Erythroblast (primary cell): ENCODE measurements at places on chromosomes 6 and 20.

DNA sequence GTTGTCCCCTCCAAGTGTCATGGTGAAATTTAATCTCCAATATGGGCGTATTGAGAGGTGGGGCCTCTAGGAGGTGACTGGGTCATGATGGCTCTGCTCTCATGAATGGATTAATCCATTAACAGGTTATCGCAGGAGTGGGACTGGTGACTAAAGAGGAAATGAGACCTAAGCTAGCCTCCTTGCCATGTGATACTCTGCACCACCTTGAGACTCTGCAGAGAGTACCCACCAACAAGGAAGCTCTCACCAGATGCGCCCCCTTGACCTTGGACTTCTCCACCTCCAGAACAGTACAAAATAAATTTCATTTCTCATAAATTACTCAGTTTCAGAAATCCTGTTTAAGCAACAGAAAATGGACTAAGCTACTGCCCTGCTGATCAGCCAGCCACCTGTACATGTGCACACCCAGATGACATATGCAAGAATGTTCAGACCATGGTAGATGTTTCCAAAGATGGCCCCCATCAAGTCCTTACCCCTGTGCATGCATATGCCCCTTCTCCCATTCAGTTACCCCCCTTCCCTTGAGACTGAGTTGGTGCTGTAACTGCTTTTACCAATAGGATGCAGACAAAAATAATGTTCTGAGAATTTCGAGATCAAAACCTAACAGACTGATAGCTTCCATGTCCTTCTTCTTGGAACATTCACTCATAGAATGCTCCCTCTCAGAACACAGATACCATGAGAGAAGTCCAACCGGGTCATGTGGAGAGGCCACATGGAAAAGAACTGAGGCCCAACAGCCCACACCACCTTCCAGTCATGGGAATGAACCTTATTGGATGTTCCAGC lies 28.4 kb downstream of the MAP3K5 start:
- no peak for DNase-seq

DNA sequence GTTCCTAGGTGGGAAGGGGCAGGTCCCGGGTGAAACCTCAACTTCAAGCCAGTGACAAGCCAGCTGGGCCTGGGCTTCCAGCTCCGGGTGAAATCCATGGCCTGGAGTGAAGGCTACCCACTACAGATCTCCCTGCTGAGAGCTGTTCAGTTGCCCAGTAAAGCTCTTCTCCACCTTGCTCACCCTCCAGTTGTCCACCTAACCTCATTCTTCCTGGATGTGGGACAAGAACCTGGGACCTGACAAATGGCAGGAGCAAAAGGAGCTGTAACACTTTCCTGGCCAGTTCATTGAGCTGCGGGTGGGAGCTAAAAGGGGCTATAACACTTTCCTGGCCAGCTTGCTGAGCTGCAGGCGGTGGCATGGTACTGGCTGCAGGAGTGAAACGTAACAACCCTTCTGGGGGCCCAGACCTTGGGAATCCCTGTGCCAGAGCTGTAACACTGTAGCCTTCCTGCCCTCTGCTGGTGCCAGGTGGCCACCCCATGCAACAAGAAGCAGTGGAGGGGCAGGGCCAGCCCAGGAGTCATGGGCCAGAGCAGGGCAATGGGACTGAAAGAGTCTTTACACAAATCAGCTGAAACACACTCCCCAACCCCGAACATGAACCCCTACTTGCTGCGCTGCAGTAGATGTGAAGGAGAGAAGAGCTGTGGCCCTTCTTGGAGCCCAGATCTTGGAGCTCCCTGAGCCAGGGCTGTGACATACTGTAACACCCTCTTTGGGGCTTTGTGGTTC lies 3.6 kb upstream of the HINT3 start:
- DNase-seq, result peak; percentile 40

DNA sequence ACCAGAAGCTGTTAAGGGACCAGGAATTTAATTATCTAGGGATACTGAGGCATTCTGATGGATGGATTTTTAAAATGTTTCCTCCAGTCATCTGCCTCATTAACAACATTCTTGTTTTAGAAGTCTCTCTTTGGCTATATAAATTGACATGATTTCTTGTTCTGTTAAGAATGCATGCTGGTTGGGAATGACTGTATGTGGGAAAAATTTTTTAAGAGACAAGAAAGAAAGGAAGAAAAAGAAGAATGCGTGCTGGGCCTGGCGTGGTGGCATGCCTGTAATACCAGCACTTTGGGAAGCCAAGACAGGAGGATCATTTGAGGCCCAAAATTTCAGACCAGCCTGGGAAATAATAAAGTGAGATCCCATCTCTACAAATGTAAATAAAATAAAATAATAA lies 203.6 kb downstream of the GJA1 start:
- DNase-seq, result no peak

DNA sequence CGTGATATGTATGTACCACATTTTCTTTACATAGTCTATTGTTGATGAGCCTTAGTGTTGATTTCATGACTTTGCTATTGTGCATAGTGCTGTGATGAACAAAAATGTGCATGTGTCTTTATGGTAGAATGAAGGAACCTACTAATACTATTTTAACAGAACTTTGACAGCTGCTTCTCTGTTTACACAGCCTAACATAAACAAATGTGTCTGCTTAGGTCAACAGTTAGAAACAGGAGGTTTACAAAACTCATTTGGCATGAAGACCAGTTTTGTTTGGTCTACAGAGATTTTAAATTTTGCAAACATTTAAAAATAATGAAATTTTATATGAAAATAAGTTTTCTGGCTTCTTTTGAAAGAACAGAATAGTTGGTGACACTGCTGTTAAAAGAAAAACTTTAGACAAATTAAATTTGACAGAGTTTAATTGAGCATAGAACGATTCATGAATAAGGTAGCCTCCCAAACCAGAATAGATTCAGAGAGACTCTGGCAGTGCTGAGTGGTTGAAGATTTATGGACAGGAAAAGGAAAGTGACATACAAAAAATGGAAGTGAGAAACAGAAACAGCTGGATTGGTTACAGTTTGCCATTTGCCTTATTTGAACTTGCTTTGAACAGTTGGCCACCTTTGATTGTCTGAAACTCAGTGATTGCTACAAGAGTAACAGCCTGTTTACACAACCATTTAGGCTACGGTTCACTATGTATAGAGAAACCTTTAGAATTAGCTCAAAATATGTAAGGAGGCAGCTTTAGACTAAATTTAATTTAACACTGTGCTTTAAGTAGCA lies 715.8 kb upstream of the HS3ST5 start:
- DNase-seq, result no peak

DNA sequence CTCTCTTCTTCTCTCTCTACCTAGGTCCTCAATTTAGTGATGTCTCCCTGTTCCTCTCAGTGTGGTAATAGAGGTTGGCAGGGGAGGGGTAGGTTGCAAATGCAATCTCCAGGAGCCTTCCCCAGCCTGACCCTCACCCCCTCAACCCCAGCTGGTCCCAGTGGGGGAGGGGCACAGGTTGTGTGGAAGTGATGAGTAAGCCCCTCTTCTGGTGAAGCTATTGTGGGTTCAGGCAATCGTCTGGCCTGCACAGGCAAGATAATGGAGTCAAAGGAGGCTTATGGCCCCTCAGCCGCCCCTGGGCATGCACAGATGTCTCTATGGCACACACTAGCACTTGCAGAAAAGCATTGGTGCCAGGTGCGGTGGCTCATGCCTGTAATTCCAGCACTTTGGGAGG lies 10.8 kb upstream of the ADA start:
- no peak for DNase-seq

DNA sequence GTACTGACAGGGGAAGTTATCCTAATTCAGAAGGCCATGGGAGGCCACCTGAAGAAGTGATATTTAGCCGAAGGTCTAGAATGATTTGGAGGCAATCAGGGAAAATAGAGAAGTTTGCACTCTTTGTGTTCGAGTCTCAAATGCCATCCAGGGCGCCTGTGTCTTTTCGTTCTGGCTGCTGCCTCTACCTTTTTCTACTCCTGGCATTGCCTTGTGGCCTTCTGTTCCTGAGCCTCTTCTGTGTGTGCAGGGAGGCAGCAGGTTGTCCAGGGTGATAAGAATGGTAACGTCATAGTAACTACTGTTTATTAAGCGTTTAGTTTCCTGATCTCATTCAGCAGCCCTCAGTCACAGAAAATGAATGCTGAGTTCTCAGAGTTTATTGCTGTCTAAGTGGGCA lies 252.1 kb downstream of the FARS2 start:
- DNase-seq, result peak; percentile 39

- DNase-seq, result peak; percentile 49
Measured at GRCh38 chr6:30571762-30572082, 480 bp downstream of the ABCF1 start.

DNA sequence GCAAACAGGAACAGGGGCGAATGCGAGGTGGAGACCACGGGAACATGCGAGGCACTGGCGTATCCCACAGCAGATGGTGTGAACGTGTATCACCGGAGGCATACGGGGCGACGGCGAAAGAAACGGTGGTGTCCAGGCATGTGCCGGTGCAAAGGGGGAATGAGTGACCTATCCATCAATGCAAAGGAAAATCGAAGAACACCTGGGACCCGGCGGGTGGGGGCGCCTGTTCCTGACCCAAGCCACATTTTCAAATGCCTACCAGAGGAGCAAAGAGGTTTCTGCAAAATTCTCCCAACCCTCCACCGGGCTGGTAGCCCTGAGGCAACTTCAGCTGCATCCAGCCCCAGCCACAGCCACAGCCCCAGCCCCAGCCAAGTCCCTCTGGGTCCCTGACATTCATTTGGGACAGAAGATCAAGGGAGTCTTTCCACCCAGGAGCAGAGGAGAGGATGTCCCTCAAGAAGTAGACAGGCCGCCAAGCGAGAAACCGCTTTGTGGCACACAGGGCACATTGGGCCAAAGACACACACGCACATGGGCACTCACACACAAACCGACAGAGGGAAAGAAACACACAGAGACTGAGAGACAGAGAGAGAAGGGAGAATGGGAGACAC lies 164.0 kb upstream of the ZNF337 start:
- no peak for DNase-seq

DNA sequence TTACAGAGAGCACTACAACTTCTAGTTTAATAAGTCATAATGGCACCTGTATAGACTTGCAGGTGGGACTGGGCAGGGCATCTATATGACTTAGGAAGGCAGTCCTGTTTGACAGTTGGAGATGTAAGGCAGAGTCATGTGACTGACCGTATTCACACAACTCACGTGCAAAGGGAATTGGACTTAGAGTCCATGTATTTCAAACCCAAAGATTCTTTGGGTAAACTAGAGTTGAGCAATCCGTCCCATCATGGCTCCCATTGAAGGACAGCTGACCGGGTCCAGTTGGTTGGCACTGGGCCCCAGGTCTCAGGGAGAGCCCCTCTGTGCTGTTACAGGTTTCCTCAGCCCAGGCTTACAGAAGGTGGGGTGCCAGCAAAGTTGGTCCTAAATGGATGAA lies 121.9 kb downstream of the ARID1B start:
- DNase-seq, result no peak

- DNase-seq, result peak; percentile 63
Measured at GRCh38 chr20:63977739-63978276, 1.6 kb downstream of the SAMD10 start.

- no peak for DNase-seq
Measured at GRCh38 chr6:15317934-15318902, 72.3 kb downstream of the JARID2 start.
